Myocyte (in vitro differentiated cells): ENCODE measurements at places on chromosomes 13 and 19.

DNA sequence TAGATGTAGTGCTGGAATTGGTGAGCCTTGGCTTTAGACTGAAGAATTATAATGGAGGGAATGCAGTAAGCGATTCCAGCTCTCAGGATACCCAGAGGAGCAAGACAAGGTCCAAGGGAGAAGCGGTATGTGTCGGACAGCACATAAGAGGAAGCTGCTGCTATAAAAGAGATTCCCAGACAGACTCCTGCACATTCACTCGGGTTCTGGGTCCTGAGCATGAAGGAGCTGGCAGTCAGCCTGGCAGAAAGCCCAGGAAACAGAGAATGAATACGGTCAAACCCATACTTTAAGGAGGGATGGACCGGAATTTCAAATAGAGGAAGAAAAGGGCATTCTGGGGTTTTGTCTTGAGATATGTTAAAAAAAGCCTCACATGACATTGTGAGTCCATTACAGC is 308.3 kb downstream of the DNAJC15 start:
- DNase-seq, result no peak

- DNase-seq, result no peak
These were observed 16.5 kb downstream of the LRRC4B start for GRCh38 chr19:50551715-50552187.

GRCh38 chr19:43723588-43723987 is 7.7 kb downstream of the IRGC start:
- no peak for DNase-seq

- no peak for DNase-seq
These were observed 12.5 kb downstream of the AP1M1 start for GRCh38 chr19:16210168-16210567.

DNA sequence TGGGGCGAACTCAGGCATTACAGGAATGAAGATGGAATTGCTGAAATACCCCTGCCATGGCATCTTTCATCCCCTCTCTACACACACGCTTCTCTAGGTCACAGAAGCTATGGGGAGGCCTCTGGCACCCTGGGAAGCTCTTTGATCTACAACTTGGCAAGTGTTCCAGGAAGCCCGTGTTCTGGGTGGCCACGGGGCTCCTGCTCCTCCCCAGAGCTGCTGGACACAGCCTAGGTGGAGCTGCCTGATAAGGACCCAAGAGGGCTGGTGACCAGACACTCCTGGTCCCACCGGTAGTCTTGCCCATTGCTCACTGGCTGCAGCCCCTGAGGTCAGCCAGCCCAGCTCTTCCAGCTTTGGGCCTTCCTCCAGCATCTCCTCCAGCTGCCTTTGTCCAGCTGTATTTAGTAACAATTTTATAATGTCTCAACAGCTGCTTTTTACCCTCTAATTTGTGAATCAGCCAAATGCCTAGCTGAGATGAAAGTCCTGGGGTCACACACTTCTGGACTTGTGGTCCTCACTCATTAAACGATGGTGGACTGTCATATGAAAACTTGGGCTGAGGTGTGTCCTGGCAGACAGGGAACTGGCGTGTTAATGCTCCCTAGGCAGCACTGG is 72.8 kb upstream of the SPATA13 start:
- peak; percentile 52 for DNase-seq

- DNase-seq, result no peak
These were observed 126.5 kb downstream of the ZNF536 start for GRCh38 chr19:30498707-30499106.

DNA sequence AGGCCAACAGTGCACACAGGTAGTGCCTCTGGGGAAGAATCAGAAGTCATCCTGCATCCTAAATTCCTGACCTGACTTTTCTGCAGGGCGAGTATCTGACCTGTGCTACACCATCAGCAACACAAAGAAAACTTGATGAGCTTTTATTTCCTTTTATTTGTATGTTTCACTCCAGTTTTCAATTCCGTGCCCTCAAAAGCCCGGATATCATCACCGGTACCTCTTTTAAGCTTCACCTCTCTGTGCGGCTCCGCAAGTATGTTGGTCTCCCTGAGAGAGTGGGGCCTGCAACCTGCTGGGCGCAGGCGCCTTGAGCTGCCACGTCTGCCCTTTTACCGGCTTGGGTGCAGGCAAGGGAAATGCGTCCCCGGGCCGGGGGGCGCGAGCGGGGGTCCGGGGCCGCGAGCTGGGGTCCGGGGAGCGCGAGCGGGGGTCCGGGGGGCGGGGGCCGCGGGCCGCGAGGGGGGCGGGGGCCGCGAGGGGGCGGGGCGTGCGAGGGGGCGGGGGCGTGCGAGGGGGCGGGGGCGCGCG is 4.3 kb upstream of the DUXA start:
- peak; percentile 9 for DNase-seq

DNA sequence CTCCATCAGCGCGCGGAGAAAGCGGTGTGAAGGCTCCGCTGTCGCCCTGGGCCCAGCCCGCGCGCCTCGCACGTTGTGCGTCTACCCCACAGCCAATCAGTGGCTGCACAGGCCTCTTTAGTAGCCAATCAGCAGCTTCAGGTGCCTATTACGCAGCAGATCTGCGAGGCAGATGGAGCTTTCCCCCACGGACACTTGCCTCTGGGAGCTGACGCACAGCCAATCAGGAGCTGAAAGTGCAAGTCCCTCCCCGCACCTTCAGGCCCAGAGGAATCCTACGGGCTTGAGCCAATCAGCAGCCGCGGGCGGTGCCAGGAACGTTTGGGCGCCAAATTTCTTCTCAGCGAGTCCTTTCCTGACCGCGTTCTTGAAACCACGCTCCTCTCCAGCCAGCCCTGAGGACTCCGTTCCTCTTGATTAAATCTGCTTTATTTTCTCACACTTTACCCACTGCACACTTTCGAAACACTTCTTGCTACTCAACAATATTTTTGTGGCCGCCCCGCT is 39.9 kb downstream of the SIGLEC7 start:
- no peak for DNase-seq

DNA sequence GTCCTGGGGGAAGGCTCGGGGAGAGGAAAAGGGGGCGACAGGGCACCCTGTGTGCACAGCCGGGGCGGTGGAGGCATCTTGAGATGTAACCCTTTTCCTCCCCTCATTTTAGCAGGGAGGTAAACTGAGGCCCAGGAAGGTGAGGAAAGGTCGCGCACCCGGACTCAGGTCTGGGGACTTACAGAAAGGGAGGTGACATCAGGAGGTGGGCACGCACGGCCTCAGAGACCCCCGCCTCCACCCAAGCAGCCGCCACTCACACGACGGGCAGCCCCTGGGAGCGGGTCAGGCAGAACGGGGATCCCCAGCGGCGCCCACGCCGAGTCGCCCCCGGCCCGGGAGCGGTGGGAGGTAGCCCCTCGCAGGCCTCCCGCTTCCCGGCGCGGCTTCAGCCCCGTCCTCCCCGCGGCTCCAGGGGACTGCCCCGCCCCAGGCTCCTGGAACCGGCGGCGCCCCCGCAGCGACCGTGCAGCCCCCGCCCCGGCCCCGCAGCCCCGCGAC is 477 bp downstream of the PIP5K1C start:
- DNase-seq, result no peak

GRCh38 chr19:55372316-55373081 is 2.2 kb upstream of the IL11 start:
- no peak for DNase-seq

DNA sequence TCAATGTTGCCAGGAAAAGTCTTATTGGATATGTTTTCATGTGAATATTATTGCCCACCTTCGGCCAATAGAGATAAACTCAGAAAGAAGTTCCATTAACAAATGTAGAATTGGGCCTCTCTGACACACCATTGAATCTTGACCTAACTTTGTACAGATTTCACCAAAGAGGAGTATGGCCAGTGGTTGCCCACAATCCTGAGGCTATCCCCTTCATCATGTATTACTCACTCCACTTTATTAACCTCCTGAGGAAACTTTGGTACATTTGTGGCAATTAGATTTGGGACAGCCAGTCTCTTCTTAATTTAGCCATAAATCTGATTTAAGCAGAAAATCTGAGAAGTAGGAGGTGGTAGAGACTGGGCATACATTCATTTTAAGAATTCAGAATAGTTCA is 53.3 kb upstream of the POSTN start:
- DNase-seq, result no peak

DNA sequence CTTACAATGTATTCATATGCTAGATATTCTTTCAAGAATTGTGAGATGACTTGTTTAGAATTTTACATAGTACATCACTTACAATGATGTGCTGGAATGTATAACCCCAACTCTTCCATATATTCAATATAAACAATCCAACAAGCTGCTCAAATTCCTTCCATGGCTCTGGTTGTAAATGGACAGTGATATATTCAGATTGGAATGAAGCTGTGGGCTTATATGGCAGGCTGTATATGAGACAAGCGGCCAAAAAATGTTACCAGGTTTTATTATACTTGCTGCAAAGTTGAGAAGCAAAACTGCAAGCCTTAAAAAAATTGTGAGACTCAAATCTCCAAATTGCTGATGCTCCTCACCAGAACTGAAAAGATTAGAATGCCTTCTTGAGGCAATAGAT is 83.6 kb upstream of the KLF12 start:
- no peak for DNase-seq

DNA sequence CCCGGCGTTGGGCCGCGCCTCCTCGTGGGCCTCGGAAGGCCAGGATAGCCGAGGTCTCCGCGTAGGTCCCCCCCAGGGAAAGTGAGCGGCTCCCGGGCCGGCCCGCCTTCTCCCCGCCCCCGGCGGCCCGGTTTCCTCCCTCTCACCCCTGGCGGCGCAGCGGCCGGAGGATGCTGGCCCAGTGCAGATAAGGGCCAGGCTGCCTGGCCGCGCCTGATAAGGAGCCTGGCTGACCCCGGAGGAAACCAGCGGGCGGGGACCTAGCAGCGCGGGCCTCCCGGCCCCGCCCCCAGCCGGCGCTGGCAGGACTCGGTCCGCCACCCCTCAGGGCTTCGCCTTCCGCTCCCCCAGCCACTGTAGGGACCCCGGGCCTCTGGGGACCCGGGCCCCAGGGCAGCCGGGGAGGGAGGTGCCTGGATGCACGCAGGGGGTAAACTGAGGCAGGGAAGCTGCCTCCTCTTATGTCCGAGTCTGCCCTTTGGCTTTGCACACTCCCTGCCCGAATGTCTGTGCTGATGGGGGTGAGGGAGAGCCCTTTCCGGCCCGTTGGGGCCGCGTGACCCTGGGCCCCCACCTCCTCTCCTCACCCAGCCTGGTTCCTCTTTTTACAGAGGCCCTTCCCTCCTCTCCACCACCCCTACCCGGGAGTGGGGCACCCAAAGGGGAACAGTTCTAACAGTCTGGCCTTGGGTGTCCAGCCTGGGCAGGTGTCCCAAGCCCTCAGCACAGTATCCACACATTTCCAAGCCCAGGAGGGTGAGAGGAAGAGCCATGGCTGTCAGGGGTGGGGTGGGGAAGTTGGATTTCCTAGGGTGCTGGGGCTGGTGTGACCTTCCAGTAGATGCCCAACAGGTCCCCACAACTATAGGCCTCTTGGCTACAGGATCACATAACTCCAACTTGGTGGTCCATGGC is at the start of gene LYL1:
Gene LYL1 (minus strand): TSS at position 193 of the 915 bp plus-strand sequence. CDS start 1,687 bp downstream, outside the sequence.
- DNase-seq, result no peak

GRCh38 chr13:60146471-60146870 is 17.3 kb downstream of the DIAPH3 start:
- peak; percentile 46 for DNase-seq

DNA sequence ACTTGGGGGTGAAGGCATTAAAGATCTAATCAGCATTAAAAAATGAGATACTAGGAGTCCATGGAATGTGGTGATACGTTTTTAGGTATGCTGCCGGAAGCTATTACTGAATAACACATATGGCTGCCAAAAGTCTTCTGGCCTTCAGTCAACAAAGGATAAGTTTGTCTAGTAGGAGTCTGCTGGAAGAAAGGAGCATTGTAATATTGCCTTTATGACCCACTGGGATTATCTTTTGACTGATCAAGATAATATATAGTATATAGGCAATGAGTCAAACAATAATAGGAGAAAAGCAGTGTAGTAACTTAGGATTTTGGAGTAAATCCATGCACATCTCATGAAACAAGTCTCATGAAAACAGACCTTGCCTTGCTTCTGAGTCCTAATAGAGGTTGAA is 295.4 kb downstream of the SLITRK6 start:
- no peak for DNase-seq

DNA sequence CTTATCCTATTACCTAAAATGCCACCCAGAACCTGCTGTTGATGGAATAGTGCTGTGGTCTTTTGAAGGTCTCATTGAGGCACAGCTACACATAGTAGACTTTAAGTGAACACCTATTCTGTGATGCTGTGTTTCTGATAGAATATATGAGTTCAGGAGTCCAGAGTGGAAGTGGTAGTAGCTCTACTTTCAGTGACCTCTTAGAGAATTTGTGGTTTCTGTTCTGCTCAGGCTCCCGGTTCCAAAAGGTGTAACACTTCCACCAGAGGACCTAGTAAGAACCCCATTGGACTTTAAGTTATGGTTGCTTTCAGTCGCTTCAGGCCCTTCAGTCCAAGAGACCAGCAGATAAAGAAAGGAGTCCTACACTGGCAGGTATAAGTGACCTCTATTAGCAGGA is 11.4 kb upstream of the MYCBP2 start:
- DNase-seq, result no peak

DNA sequence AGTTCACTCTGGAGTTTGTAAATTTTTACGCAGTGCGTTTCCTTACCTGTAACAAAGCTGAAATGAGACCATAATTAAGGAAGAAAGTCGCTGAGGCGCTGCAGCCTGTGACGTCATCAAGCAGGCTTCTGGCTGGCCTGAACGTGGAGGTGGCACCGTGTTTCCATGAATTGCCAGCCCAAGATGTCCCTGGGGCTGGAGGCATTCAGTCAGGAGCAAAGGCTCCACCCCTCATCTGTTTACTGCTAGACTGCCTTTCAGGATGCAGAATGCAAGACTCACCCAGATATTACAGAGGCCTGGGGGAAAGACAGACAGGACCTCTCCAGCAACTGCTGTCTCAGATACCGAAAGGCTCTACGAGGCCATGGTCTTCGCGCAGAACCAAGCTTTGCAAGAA is 424.6 kb downstream of the TSHZ3 start:
- DNase-seq, result no peak

DNA sequence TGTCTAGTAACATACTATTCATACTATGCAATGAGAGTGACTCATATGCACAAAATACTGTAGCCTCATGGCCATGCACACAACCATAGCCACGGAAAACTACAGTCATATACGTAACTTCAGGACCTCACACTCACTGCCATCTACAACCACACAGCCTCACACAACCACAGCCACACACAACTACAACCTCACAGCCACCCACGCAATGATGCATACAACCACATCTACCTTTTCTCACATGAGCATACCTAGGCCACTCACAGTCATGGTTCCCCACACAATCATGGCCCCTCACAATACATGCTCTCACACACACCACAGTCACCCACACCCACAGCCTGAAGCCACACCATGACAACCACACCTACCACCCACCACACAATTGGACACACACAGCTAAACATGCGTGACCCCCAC is 8.7 kb upstream of the TNFSF14 start:
- no peak for DNase-seq

DNA sequence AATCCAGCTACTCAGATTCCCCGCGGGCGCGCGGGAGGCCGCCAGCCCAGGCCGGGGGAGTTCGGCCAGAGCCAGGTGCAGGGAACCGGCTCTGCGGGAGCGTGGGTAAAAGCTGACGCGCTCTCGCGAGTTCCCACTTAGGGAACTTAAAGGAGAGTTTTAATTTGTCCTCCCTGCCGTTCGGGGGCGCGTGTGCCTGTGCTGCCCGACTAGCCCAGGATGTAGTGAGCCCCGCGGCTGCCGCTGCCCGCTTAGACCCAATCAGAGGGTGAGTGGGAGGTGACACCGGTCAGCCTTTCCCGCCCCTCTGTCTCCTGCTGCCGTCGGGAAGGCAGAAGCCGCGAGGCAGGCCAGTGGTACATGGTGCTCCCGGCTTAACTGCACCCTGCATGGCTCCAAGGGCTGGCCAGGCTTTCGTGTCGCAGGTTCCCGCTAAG is 36.0 kb upstream of the NEK3 start:
- DNase-seq, result no peak
